ENCODE measurements at places on chromosomes 2 and 18. TPM values are rescaled to one million over a fixed set of nuclear protein-coding genes. Genes with fewer than 3 reads are reported as not detected.

The IL1RN gene
- not detected for total RNA-seq

DNA sequence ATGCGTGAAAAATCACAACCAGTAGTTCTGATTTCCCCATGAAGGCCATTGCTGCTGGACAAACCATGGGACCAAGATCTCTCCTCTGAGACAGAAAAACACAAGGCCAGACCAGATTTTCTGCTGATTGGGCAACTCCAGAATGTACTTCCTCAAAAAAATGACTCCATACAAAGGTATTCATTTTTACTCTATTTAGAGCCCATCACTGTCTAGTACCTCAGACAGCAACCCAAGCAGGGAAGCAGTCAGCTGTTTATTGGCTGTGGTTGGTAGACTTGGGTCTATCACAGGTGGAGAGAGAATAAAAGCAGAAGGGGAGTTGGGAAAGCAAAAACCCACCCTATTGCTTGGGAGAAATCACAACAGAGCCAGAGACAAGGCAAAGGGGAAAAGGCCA is 219.9 kb downstream of the PIK3C3 start:
- peak; percentile 70 for DNase-seq

The OXER1 gene
- total RNA-seq, result 0.32 TPM

- DNase-seq, result no peak
Measured at GRCh38 chr18:13032173-13032572, 41.0 kb downstream of the CEP192 start.

DNA sequence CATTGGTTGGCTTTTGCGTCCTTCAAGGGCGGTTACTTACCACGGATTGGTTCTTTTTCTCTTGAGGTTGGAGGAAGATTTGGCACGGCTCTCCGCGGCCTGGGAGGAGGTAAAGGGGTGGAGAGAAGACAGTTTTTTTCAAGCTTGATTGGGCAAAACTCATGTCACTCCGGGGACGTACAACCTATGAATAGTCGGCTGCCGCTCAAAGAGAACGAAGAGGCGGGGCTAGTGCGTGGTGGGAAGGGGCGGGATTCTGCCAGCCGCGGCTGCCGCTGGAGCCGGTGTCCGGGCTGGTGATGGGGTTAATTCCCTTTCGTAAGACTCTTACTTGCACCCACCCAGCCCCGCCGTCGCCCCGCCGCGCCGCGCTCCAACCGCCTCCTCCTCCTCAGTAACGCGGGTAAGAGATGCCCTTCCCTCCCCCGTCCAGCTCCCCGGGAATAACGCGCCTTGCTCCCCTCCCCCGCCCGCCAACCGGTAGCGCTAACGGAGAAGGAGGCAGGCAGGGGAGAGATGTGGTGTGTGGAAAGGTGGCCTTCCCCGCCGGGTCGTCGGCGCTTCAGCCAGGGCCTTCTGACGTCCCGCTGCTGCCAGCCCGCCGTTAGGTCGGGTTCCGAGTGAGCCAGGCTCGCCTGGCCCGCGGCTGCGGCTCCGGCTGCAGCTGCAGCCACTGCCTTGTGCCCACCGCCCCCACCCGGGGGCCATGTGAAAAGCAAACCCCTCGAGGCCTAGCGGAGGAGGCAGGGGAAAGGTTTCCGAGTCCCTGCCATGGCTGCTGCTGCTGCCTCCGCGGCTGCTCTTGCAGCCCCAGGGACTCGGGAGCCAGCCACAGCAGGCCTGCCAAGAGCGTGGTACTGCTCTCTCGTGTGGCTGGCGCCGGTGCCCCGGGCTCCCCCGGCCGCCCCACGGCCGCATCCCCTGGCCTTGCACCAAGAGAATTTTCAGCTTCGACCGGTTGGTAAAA is at the start of gene R3HDM1:
Gene R3HDM1 (plus strand): TSS at position 254 of the 967 bp plus-strand sequence. CDS start 73,362 bp downstream, outside the sequence.
- DNase-seq, result peak; percentile 100

- peak; percentile 55 for DNase-seq
Measured at GRCh38 chr2:127431408-127432023, 13.3 kb downstream of the PROC start.

The GCG gene
- not detected for total RNA-seq

The RSAD2 gene
- total RNA-seq, result not detected

DNA sequence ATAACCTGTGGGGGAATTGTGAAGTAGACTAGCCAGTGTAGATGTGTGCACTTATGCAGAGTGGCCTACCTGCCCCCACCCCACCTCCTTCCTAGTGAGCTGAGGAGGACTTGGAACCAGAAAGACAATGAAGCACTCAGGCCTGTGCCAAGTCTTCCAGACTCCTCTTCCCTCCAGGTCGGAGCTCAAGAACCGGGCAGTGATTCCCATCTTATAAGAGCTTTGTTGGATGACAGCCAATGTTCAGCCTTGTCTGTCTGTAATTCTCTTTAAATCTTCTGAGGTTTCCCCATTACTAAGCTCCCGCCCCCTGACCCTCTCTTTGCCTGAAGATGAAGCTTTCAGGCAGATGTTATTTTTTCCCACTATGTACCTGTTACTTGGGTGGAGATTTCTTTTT is 121.0 kb downstream of the SMAD2 start:
- no peak for DNase-seq

The C2orf72 gene
- total RNA-seq, result not detected

DNA sequence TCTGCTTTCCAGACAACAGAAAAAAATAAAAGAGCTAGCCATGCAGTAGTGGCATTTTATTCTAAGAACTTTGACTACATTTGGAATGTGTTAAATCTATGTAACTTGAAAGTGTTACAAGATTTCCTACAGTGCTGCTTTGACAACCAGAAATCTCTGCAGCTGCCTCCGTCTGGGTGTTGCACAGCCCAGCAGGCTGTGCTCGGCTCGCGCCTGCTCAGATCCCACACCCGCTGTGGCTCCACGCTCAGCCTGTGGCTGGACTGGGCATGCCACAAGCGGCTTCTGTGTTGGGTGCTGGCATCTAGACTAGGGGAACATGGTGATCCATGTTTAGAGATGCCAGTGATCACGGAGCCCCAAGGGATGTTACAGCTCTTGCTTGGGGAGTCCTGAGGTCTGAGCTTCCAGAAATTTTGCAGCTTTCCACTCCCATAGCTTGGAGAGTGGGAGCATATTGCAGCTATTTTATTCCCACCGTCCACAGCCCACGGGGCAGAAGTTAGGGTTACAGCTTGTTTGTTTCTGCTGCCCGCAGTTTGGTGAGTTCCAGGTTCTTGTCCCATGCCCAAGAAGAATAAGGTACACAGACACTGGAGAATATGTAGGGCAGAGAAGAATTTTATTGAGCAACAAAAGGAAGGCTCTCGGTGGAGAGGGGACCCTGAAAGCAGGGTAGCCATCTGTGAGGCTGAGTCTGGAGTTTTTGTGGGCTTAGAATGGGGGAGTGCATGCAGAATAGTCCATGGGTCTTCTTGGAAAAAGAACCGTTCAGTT is 44.1 kb downstream of the FAM171B start:
- no peak for DNase-seq

The ERFE gene
- 8.5 TPM for total RNA-seq

The FOXD4L1 gene
- 0.43 TPM for total RNA-seq

The GPR39 gene
- total RNA-seq, result 0.59 TPM

The CDH19 gene
- total RNA-seq, result not detected

DNA sequence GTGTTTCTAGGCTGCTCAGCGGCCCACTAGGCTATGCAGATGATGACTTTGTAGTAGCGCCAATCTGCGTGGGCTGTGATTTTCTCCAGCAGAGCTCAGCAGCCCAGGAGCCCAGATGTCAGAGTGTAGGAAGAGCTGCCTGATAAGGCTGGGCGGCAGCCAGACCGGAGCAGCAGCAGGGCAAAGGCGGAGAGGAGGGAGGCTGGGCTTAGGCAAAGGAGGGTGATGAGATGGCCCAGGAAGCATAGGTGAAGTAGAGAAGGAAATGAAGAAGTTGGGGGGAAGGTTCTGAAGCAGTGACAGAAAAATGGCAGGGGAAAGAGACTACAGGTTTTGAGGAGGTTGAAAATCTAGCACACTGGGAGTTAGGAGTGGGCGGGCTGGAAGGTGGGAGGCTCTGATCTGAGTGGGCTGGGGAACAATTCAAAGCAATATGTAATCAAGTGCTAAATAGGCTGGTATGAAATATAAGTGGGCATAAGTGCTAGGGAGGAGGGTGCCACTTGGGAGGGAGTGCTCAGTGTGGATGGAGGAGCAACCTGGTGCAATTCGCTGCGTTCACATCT is 50.6 kb upstream of the STPG4 start:
- DNase-seq, result no peak

GRCh38 chr2:43139501-43139900 is 86.9 kb downstream of the ZFP36L2 start:
- no peak for DNase-seq

The CRYBA2 gene
- total RNA-seq, result not detected

The G6PC2 gene
- not detected for total RNA-seq

DNA sequence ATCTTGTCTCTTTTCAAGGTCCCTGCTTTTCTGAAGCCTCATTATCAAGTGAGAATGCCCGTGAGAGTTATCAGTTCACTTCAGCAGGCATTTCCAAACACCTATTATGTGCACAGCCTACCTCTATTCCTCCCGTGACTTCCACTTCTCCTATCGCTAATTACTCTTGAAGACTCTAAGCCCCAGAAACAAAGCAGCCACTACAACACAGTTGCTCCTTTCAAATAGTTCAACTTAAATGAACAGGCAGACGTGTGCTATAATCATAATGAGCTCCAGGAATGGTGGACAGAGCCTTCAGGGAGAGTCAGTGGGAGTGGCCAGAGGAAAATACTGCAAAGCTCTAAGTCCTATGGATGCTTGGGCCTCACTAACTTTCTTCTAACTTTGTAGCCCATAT is 159.0 kb downstream of the RDH14 start:
- DNase-seq, result no peak

DNA sequence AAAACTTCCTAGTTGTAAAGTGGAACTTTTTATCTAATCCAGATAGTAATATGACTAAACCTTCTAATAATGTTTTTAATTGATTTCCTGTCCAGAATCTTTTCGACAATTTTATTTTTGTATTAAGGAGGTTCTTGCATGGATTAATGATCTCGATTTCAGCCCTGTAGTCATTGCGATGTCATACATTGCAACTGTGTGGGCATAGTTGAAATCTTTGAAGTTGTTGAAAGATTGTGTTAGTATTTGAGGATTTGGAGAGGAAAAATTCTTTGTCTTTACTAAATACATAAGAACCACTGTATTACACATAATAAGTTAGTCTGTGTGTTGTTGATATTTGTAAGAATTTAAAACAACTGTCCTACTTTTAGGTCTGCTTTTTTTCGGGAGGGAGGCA is 31.1 kb downstream of the ACSL3 start:
- no peak for DNase-seq

GRCh38 chr2:143525402-143525860 is 396.2 kb downstream of the ARHGAP15 start:
- peak; percentile 33 for DNase-seq

DNA sequence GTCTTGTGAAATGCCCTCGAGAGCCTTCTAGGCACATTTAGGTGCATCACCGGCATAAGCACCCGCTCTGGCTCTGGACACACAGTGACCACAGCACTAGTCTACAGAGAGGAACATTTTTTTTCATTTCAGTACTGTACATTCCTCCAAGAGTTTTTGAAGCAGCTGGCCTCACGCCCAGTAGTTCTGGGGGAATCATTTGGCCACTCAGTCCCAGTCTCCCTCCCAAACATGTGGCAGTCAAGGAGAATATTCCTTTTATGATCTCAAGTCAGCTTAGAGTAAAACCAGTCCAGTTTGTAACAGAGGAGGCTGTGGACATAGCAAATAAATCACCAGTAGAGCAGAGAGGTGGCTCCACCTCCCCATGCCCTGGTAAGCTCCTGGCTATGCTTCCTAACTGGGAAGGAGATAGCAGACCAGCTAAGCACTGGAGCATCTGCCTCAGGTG is 48.1 kb downstream of the KCNE4 start:
- DNase-seq, result peak; percentile 88

The CRYGC gene
- not detected for total RNA-seq

DNA sequence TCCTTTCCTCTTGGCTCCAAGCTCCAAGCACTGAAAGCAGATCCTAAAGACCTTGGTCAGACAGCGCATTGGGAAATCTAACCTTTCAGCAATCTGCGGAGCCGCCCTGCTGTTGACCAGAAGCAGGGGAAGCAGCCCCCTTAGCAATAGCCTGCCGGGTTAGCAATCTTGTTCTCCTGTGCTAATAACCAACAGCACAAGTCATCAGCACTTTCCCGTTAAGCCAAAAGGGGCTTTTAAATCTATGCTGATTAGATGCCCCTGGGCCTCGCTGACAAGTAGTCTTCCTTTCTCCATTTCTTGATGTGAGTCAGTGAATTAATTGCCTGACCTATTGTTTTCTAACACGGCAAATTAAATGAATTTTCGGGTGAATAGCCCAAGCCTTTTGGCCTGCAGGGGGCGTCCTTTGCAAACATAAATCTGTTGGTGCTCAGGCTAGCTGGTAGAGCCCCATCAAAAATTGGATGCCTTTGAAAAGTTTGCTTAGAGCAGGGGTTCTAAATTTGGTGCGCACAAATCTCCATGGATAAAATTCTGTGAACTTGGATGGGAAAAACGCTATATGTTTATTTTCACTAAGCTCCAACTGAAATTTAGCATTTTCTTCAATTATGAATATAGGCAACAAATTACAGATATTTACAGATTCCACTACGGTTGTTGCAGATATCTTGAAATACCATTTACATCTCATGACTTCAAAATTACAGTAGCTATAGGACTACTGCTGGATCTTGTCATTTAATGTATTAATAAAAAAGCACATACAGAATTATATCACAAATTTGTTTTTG is 24.6 kb downstream of the MAIP1 start:
- peak; percentile 92 for DNase-seq

- DNase-seq, result no peak
Measured at GRCh38 chr2:169542433-169542832, 31.2 kb downstream of the FASTKD1 start.

The PAX3 gene
- 2.2 TPM for total RNA-seq

GRCh38 chr2:217069263-217070042 is 209.6 kb upstream of the TNP1 start:
- DNase-seq, result peak; percentile 25

- peak; percentile 75 for DNase-seq
Measured at GRCh38 chr2:165401285-165401852, 68.1 kb upstream of the CSRNP3 start.

GRCh38 chr2:44642123-44642857 is 280.5 kb downstream of the CAMKMT start:
- DNase-seq, result no peak

- DNase-seq, result peak; percentile 67
Measured at GRCh38 chr2:239129147-239129920, 271.5 kb downstream of the HDAC4 start.

DNA sequence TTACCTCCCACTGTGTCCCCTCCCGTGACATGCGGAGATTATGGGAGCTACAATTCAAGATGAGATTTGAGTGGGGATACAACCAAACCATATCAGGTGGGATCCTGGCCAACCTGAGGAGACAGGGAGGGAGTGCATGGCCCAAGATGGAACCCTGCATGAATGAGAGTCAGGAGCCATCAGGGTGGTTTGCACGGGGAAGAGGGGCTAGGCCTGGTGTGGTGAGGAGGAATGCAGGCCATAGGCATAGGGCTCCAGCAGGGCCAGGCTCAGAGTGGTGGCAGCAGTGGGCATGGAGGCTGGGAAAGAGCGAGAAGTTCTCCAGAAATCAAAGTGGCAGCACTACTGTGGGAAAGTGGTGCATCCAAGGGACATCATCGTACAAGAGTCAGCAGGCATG is 74.0 kb upstream of the BCL2L11 start:
- no peak for DNase-seq

- DNase-seq, result no peak
Measured at GRCh38 chr2:45834372-45834771, 182.9 kb downstream of the PRKCE start.
